ENCODE measurements at places on chromosomes 7 and 10.

DNA sequence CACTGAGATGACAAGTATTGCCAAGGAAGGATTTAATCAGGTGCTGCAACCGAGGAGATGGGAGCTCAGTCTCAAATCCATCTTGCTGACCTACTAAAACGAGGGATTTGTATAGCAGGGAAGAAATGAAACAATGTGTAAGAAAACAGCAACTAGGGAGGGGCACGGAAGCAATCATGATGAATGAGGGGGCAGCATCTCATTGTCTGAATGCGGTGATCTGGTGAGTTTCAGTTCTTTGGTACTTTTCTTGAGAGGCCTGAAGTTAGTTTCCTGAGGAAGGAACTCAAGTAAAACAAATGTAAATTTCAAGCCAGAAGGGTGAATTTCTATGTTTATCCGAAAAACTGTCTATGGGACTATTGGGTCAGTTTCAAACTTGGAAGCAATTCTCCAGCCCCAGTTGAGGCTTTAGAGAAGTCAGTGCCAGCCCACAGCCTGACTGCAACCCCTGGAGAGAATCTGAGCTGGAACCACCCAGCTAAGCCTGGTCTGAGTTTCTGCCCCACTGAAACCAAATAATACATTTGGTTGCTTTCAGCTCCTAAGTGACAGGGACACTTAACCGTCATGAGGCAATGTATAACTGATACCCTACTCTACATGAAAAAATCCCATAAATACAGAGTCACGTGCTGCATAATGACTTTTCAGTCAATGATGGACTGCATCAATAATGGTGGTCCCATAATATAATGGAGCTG, 45.8 kb upstream of the TNS3 start:
- no peak for DNase-seq

GRCh38 chr7:23277359-23277989, 21.7 kb upstream of the MALSU1 start:
- peak; percentile 64 for DNase-seq

DNA sequence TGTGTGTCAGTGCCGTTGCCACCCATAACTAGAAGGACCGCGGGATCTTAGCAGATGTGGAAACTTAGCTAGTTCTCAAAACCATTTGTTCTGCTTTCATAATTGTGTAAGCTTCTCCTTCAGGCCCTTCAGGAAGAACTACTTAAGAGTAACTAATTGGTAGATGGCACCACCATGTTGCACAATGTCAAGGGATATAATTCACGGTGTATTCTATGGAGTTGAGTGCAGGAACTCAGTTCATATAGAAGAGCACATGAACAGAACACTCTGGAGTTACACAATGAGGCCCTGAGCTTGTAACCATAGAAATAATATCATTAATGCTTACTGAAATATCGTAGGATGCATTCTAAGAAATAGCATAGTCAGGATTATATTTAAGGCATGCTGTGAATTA, 126.5 kb upstream of the GAD2 start:
- DNase-seq = no peak

GRCh38 chr10:77673515-77674140, 36.0 kb upstream of the KCNMA1 start:
- DNase-seq = no peak

GRCh38 chr10:131735577-131735976, 165.2 kb upstream of the PPP2R2D start:
- no peak for DNase-seq

GRCh38 chr10:76721891-76722505, 915.6 kb downstream of the KCNMA1 start:
- no peak for DNase-seq

GRCh38 chr7:64839910-64840309, 45.7 kb downstream of the ZNF138 start:
- DNase-seq = no peak
